ENCODE measurements at places on chromosomes 7 and 10.
A peak's percentile ranks its signal among the peaks of the same experiment; 100 is the strongest.

DNA sequence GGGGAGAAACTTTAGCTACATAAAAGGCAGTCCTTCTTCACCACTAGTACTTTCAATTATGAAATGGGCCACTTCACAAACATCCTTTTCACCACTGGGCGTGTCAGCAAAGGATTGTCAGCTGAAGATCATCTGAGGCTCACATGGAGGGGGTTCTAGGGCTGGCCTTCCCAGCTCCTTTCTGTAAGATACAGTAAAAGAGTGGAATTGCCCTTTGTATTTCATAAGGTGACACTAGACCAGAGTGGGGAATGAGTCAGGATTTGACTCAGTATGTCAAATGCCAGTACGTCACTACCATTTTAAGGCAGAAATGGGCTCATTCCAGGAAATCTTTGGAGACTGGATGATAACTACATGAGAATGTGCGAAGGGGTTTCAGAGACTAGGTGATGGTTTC, 21.2 kb upstream of the BLOC1S2 start:
- no peak for DNase-seq

- DNase-seq, result no peak
Observed at GRCh38 chr7:114932991-114933390, 11.1 kb downstream of the MDFIC start.

GRCh38 chr7:41567031-41567730, 135.7 kb downstream of the INHBA start:
- DNase-seq, result no peak

- DNase-seq, result no peak
Observed at GRCh38 chr10:78775891-78776290, 292.9 kb upstream of the ZMIZ1 start.

DNA sequence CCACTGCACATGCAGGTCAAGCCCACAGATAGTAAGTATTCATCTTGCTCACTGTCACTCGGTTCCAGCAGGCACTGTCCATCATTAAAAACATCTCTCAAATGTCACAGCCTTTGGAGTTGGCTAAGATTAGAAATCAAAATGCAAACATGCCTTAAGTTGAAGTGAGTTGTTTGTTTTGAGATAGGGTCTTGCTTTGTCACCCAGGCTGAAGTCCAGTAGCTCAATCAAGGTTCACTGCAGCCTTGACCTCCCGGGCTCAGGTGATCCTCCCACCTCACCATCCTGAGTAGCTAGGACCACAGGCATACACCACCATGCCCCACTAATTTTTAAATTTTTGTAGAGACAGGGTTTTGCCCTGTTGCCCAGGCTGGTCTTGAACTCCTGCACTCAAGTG, 98.1 kb downstream of the EBF3 start:
- DNase-seq, result no peak

DNA sequence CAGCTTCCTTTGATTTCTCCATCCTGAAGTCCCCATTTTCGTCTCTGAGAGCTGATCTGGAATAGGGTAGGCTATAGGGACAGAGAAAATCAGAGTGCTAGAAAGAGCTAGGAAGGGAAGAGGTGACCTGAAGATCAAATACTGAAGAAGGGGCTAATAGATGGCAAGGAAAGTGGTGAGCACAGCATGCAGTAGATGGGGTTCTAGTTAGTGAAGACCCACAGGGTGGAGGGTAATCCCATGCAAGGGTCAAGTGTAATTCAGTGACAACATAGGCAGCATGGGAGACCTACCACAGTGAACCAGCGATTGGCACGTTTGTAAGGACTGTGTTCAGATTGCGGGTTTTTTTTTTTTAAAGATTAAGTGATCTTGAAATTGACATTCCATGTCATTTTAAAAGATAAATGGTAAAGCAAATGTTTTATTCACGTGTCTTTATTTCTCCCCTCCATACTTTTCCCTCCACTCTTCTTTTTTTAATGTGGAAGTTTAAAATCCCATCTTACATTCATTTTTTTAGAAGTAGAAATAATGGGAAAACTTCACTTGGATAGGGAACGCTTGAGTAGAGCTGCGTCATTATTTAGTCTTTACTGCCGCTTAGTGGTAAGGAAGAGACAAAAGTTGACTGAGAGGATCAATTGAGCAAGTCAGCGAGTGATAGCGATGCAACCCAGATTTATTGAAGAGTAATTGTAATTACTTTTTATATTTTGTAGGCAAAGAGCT, 21.0 kb upstream of the ABI1 start:
- peak; percentile 60 for DNase-seq

DNA sequence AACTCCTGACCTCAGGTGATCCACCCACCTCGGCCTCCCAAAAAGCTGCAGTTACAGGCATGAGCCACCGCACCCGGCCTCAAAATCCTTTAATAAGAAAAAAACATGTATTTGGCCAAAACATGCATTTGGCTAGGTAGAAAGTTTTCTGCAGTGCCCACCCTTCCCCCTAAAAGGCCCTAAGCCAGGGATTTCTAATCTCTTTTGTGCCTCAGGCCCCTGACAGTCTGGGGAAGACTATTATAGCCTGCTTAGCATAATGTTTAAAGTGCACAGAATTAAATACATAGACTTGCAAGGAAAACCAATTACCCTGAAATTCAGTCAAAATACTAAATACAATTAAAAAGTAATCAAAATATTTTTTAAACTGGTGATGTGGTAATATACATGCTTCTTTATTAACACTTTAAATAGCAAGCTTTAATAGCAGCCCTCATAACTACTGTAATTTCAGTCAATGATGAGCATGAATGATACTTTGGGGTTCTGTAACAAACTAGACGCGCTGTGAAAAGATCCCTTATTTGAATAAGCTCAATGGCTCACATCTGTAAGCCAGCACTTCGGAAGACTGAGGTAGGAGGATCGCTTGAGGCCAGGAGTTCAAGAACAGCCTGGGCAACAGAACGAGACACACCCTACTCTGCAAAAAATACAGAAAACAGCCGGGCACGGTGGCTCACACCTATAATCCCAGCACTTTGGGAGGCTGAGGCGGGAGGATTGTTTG, 29.9 kb downstream of the SPDYE6 start:
- no peak for DNase-seq

GRCh38 chr7:96770758-96771157, 61.1 kb upstream of the SEM1 start:
- no peak for DNase-seq

GRCh38 chr10:101487399-101487798, 100.7 kb downstream of the POLL start:
- DNase-seq, result no peak
